ENCODE measurements at places on chromosomes 12 and 14.
A peak's percentile ranks its signal among the peaks of the same experiment; 100 is the strongest.

DNA sequence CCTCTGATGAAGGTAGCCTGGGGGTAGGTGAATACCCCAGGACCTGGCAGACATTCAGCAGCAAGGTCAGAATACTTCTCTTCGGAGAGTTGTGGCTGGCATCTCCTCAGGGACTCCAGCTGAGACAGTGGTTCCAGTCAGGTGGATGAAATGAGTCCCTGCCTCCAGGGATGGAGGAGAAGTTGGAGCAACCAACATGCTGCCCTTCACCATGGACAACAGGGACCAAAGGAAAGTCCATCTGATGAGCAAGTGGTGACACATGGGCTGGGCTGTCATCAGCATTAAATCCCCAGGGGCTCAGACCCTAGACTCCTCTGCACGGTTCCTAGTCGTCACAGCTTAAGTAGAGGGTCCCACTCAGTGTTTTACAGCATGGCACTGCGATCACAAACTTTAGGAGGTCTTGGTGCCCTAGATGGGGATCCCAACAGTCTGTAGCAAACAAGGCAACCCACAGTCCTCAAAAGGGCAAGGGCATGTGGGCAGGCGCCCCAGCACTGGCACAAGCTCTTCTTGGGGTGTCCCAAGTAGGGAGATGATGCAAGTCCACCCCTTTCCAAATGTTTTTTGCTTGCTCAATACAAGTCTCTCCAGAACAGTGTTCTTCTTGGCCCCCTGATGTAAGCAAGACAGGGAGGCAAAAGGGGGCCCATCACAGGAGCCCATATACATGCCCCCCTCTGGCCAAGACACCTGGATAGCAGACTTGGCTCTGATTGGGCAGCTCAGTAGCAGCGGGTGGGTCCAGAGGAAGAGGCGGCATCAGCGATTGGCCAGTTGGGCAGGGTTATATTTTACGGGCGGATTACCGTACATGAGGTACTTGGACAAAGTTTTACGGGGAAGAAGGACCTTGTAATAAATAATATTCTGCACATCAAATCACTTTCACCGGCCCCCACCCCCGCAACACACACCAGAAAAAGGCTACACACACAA lies 10.8 kb upstream of the CDH24 start:
- no peak for DNase-seq

DNA sequence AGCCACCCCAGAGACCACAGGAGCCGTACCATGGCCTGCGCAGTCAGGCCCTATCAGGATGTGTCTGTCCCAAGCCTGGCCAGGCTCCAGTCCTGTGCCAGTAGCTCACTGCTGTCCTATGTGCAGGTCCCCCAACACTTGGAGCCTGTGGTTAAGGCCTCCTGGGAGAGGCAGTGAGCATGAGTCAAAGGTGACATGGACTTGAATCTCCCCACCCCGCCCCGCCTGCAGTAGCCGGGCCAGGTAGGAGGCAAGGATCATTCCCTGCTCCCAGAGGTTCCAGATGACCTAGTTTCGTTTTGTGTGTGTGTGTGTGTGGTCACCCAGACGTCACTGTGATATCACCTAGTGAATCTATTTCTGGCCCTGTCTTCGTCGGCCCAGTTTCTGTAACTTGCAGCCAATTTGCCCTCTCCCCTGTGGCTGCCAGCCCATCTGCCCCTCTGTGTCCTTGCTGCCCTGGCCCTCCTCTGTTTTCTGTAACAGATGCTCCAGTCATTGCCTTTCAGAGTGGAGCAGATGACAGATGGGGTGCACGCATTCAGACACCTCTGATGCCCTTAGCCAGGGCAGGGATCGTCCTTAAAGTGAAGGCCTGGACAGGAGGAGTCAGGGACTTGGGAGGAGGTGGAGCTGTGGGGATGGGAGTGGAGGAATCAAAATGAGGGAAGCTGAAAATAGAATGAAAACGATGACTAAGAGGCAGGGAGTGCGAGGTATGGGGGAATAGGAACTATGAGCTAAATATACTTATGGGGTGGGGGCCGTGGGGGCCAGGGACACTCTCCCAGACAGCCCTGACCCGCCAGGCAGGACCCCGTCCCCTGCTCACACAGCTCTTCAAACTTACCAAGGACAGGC lies 37.4 kb downstream of the SLC6A12 start:
- no peak for DNase-seq

- no peak for DNase-seq
Observed at GRCh38 chr12:82725741-82726140, 39.0 kb downstream of the TMTC2 start.

- DNase-seq, result no peak
Observed at GRCh38 chr14:95828649-95829265, 47.9 kb upstream of the TUNAR start.

GRCh38 chr12:102356690-102357089 lies 123.7 kb downstream of the IGF1 start:
- DNase-seq, result no peak

GRCh38 chr12:98955284-98955683 lies 310.2 kb downstream of the APAF1 start:
- no peak for DNase-seq

GRCh38 chr14:63438065-63438757 lies 105.0 kb downstream of the PPP2R5E start:
- DNase-seq, result peak; percentile 94

DNA sequence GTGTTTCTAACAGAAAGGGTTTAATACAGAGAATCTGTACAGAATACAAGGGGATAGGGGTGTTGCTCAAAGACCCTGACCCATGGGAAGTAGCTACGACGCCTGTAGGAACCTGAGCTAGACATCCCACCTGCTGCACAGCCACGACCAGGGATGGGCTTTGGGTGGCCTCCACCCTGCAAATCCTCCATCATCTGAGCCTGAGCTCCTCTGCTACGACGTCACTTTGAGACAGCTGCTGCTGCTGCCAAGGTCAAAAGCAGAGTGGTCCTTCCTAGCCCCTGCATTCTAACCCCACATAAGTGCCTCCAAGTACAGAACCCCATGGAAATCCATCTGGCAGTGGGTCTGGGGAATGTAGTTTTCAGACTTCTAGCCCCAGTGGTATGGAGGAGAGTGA lies 43.8 kb downstream of the JAG2 start:
- DNase-seq, result no peak

DNA sequence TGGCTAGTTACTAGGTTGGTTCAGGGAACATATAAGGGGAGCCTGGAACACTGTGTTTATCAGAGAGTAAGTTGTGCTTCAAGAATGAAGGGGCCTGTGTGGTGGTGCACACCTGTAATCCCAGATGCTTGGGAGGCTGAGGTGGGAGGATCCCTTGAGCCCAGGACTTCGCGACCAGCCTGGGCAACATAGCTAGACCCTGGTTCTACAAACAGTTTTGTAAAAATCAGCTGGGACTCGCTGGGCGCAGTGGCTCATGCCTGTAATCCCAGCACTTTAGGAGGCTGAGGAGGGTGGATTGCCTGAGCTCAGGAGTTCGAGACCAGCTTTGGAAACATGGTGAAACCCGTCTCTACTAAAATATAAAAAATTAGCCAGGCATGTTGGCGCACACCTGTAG lies 42.1 kb upstream of the GPR132 start:
- DNase-seq, result no peak

DNA sequence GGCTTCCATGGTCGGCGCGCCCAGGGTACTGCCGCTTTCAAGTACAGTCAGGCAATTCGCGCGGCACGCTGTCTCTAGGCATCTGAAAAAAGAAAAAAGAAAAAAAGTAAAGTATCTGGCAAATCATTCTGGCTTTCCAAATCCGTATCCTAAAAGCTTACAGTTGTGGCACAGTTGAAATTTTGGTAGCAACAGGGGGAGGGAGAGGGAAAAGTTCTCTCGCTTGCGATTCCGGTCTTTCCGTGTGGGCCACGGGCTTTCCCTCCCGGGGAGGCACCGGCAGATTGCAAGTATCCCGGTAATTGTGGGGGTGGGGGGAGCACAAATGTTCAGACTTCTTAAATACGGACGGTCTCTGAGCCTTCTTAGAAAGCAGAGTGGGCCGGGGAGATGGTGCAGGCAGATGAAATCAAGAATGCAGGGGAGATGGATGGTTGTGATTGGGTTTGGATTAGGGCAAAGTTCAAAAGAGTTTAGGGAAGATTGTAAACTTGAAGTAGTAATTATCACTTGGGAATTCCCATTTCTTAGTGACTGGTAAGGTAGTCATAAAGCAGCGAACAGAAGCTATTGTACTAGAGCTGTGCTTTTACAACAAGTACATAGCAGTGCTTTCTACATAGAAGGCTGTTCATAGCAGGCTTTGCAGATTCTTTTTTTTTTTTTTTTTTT lies 1.2 kb downstream of the SOCS2 start:
- no peak for DNase-seq

DNA sequence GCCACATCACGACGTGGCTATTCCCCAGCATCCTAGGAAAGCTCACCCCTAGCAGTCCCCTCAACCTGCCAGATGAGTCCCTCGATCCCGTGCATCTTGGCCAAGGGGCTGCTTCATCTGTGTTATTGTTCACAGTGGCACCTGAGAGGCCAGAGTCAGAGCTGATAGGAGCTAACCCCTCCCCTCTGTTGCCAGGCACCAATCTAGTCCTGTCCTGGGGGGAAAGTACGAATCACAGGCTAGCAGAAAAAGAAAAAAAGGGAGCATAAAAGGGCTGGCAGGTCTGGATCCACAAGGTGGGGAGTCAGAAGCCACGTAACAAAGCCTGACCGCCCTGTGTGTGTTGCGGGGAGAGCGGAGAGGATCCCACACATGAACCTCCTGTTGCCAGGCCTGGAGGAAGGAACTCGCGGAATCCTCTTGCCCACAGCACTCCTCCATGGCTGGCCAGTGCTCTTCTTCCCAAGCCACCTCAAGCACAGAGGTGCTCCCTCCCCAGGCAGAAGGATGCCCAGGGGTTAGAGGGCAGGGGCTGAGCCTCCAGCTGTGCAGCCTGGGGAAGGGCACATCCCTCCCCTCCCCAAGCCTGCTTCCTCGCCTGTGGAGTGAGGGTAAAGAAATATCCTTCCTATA lies 91.8 kb downstream of the ITPK1 start:
- no peak for DNase-seq

DNA sequence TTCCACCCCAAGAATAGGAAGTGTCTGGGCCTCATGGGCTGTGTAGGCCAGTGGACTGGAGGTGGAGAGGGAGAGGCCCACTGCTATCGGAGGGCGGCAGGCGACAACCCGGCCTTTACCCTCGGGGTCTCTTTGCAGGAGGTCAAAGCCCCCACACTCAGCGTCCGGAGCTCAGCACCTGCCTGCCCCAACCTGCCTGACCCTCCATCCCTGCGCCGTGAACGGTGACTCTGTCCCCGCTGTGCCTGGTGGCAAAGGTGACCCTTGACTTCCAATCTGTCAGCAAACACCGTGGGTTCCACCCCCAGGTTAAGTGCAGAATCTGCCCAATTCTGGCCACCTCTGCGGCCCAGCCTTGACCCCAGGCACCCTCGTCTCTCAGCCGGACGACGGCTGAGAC lies 15.7 kb upstream of the GALNT9 start:
- no peak for DNase-seq

GRCh38 chr12:40502322-40502721 lies 189.9 kb upstream of the CNTN1 start:
- no peak for DNase-seq

GRCh38 chr12:54304187-54304810 lies 3.5 kb upstream of the NFE2 start:
- peak; percentile 21 for DNase-seq

DNA sequence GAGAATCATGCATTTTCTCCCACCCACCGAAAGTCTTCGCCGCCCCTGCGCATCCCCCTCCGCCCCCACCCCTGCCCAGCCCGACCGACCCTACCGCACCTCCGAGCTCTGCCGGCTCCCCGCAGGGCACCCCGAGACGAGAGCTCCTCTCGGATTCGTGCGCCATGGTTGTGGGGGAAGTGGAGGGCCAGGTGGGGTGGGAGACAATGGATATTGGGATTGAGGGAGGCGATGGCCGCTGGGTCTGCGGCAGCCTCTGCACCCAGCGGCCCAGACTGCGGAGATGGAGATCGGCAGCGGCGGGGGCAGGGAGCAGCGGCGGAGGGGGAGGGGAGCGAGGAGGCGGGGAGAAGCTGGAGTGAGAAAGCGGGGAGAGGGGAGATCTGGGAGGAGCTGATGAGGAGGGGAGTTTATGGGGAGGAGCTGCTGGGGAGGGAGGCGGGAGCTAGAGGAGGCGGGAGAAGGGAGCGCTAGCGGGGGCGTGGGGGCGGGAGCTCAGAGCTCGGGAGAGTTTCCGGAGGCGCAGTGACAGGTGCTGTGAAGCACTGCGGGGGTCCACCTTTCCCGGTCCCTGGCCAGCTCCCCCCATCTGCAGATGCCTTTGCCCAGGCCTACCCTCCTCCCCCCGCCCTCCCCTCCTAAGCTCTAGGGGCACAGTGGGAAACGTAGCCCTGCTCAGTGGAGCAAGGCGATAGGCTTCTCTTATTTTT lies at the start of gene SALL2:
TSS of gene SALL2 (minus strand) at position 385 of the 710 bp plus-strand sequence. CDS start at position 166, 219 bp downstream.
- DNase-seq, result no peak

DNA sequence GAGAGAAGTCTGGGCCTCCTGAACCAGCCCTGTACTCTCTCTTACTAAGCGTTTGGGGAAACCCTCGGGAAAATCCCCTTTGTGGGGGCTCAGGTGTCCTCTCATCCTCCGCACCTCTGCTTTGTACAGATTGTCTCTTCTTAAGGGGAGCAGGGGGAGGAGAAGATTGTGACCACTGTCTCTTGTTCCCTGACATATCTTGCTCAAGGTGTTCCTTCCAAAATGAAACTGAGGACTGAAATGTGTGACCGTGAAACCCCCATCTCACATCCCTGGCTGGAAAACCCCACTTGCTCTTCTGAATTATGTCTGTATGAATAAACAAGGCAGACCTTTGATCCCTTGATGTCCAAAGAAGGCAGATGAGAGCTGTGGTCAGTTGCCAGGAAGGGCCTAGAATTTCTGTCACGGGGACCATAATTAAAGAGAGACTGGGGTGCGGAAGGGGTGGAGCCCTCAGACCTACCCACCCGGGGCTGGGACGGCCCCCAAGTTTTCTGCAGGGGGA lies 369.8 kb downstream of the AACS start:
- no peak for DNase-seq

DNA sequence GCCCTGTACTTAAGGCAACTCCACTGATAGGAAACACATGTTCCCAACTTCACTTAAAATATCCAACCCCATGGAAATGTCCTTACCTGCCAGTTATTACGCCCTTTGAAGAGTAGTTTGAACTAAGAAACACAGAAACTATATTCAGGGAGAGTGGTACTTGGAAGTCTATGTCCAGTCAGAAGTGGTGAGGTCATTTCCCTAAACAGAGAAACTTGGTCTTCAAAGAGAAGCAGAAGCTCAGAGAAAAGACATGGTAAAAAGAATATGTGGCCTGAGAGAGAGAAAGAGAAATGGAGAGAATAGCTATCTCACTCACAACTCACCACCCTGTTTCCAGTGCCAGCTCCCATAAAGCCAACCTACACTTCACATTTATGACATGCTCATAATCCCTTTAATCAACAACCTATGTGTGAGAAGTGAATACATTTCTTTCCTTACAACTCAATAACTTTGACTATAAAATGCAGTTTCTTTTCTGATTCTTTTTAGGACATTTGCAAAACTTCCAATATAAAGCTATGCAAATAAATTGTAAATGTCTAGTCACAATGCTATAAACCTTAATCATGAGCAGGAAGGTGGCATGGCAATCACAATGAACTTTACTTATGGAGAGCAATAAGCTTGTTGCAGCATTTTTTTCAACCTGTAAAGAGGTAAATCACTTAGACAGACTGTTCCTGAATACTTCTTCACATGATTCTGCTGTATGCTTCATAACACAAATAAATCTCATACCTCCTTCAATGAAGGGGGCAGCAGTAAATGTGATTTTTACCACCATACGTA lies 67.1 kb downstream of the CPNE8 start:
- no peak for DNase-seq

- no peak for DNase-seq
Observed at GRCh38 chr12:53143355-53143754, 37.2 kb upstream of the ZNF740 start.
